ENCODE measurements at places on chromosomes 4 and X.

DNA sequence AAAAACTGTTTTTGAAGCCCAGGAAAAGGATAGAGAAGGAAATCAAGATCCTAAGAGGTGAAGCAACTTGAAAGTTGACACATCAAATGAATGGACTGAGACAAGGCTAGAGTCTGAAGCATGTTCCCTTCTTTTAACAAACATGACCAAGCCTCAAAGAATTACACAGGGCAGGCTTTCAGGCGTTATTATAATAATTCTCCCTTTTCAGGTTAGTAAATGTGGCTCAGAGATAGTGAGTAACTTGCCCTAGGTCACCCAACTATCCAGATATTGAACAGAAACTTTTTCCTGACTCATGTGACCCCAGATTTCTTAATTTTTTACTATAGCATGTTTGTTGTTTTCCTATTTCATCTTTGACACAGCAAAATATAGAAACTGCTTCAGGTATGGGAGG, 91.7 kb downstream of the PPP1R2C start:
- no peak for DNase-seq

DNA sequence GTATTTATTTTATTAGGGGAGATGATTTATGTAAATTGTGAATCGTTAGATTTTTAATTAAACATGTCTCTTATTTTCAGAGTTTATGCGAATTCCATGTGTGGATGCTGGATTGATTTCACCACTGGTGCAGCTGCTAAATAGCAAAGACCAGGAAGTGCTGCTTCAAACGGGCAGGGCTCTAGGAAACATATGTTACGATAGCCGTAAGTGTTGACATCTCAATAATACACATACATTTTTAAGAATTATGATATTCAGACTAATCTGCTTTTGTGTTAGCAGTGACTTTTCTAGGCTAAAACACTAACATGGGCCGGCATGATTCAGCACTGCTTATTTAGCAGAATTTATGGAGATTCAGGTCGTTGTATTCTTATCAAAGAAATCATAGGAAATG, 91.2 kb downstream of the RAP1GDS1 start:
- DNase-seq = no peak

DNA sequence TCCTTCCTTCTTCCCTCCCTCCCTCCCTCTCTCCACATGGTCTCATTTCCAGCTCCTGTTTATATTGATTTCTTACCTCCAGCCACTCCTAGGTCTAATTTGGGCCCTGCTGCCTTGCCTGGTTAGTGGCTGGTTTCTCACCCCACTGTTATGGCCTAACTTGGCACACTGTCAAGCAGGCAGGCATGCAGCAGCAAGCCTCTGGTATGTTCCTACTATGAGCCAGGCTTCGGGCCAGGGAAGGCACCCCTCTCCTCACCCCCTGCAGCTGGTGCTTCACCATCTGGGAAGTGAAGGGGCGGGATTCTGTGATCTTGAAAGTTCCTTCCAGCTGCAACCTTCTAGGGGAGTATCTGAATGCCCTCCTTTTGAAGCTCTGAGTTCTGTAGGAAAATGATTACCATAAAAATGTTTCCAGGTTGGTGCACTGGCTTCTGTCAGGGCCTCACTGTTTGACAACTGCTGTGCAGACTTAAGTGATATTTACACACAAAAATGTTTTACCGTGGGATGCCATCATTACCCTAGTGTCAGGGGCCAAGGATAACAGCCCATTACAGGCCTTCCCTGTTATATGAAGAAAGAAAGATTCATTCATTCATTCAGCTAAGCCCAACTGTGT, 10.1 kb upstream of the VMA21 start:
- DNase-seq = no peak

GRCh38 chr4:123555807-123556273, 159.2 kb downstream of the SPRY1 start:
- DNase-seq = no peak

- no peak for DNase-seq
Observed at GRCh38 chr4:70306076-70306475, 28.7 kb upstream of the CABS1 start.

GRCh38 chr4:13559413-13559812, 15.1 kb upstream of the NKX3-2 start:
- no peak for DNase-seq

DNA sequence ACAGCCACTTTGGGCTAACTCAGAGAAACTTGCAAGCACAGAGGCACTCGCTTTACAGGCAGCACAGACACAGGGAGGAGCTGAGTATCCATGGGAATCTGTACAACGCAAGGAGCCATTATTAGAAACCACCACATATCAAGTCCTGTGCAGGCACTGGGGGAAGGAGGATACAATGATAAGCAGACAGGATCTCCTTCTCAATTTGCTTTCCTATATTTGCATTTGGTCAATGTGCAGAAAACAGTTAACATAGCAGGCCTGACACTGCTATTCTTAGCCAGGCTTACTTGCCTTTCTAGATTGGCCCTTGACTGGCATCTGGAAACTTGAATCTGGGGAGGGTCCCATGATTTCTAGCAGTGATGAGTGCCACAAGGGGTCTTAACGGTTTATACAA, 65.8 kb downstream of the TEC start:
- DNase-seq = no peak

All from CD4-positive, alpha-beta T cell treated with Interleukin-17A for 1 hour (primary cell).